ENCODE measurements at places on chromosomes 12 and 14. TPM values are rescaled to one million over a fixed set of nuclear protein-coding genes. Genes with fewer than 3 reads are reported as not detected.
A peak's percentile ranks its signal among the peaks of the same experiment; 100 is the strongest.

CISTR gene
- total RNA-seq = not detected

DDX24 gene
- total RNA-seq = 115 TPM

RNASE2 gene
- 1.0 TPM for total RNA-seq

- no peak for DNase-seq
Measured at GRCh38 chr12:54857406-54857805, 3.1 kb downstream of the MUCL1 start.

DNA sequence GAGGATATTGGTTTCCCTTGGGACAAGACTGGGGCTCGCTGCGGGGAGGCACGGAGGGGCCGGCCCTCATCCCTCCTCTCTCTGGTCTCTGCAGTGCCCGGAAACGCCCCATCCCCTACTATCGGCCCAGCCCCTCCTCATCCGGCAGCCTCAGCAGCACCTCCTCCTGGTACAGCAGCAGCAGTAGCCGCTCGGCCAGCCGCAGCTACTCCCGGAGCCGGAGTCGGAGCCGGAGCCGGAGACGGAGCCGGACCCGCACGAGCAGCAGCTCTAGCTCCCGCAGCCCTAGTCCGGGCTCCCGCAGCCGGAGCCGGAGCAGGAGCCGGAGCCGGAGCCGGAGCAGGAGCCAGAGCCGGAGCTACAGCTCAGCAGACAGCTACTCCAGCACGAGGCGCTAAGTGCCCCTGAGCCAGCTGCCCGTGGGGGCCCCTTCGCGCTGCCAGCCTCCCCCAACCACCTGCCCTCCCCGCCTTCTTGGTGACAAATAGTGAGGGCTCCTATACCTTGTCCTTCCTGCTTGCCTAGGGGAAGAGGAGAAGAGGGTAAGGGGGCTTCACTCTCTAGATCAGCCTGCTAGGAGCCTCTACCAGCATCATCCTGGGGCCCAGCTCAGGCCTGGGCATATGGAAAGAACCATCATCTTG lies 22.2 kb upstream of the HSPB8 start:
- no peak for DNase-seq

RNASE7 gene
- not detected for total RNA-seq

DNA sequence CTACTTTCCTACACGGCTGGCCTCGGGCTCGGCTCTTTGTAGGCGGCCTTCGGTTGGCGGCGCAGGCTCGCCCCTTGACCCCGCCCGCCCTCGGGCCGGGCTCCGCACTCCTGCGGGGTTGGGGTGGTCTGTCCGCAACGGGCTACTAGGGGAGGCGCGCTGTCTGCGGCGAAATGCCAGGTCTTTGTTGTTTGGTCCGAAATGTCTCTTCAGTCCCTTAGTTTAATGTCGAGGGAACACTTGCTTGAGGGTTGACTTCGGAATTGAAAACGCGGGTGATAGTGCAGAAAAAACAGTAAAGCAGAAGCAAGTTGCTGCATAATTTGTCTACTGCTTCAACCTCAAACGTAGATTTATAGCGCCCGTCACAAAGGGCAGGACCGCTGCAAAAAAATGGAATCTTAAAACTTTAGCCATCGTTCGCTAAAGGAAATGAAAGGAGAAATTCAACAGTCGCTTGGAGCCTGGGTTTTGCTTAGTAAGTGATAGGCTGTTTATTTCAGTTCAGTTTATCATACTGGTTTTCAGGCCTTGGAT lies 390 bp downstream of the JKAMP start:
- DNase-seq = no peak

- DNase-seq = no peak
Measured at GRCh38 chr14:101234999-101235334, 326.3 kb upstream of the DIO3 start.

DNA sequence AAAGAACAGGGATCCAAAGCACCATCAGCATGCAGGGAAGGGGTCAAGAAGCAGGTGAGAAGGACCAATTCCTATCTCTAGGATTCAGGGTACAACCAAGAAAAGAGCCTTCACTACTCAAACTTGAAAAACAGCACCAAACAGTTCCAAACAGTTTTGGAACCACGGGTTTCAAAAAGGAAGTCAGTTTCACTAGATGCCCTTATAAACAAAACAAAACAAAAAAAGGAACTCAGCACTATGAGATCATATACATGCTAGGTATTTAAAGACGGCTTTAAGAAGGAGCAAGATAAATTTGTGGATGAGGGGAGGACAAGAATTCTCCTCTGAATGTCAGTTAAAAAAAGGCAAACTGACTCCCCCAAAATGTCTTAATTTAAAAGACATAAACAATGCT lies 6.0 kb downstream of the INSM2 start:
- DNase-seq = no peak

DNA sequence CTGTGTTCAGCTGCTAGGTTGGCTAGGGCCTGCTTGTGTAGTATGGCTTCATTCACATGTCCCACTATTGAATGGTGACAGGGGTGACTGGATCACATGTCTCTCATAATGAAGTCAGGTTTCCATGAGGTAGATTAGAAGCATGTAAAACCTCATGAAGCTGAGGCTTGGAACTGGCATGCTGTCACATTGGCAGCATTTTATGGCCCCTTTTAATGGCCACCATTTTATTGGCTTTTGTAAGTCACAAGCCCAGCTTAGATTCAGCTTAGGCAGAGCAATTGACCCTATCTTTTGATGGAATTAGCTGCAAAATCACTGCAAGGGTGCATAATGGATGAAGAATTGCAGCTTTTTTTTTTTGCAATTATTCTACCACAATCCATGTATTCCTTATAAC lies 583.5 kb downstream of the MED13L start:
- DNase-seq = no peak

- no peak for DNase-seq
Measured at GRCh38 chr14:89324501-89325298, 92.3 kb downstream of the FOXN3 start.

GRCh38 chr12:76137606-76138005 lies 53.1 kb upstream of the NAP1L1 start:
- no peak for DNase-seq

RAD9B gene
- total RNA-seq = 8.4 TPM

PDZRN4 gene
- 3.0 TPM for total RNA-seq

- no peak for DNase-seq
Measured at GRCh38 chr14:104037903-104038302, 47.6 kb upstream of the ASPG start.

DNA sequence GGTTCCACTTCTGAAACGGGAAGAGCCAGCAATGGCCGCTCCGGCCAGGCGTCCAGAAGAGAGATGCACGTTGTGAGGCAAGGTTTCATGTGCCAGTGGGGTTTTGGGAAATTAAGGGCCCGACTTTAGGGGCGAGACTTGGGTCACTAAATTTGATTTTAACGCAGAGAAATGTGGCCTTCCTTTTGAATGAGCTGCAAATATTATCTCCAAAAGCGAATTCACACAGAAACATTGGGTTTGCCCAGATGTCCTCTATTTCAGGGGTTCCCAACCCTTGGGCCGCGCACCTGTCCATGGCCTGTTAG lies 2.3 kb upstream of the RNASE4 start:
- no peak for DNase-seq

- DNase-seq = no peak
Measured at GRCh38 chr14:88842414-88842813, 18.0 kb downstream of the TTC8 start.

B3GNT4 gene
- not detected for total RNA-seq

ARHGAP9 gene
- total RNA-seq = 8.1 TPM

TAS2R9 gene
- not detected for total RNA-seq

- no peak for DNase-seq
Measured at GRCh38 chr12:21539797-21540196, 13.7 kb downstream of the SPX start.

- no peak for DNase-seq
Measured at GRCh38 chr12:99374023-99374422, 273.5 kb upstream of the GARIN6 start.

GRCh38 chr12:125518074-125518473 lies 452.8 kb downstream of the AACS start:
- no peak for DNase-seq

GRCh38 chr14:89029961-89030694 lies 205.7 kb downstream of the TTC8 start:
- DNase-seq = no peak

TOMM20L gene
- not detected for total RNA-seq

DNA sequence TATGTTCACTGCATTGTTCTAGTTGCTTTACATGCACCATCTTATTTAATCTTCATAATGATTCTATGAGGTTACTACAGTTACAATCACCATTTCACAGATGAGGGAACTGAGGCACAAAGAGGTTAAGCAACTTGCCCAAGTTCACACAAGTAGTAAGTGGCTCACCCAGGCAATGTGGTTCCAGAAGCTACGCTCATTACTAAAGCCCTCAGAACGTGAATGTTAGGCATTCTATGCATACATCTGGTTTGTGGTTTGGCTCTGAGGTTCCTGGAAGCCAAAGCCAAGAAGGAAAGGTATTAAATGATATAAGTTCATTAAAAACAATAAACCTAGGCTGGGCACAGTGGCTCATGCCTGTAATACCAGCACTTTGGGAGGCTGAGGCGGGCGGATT lies 14.4 kb upstream of the VRTN start:
- no peak for DNase-seq

- DNase-seq = no peak
Measured at GRCh38 chr14:105495101-105495989, 4.3 kb downstream of the TEDC1 start.

DNA sequence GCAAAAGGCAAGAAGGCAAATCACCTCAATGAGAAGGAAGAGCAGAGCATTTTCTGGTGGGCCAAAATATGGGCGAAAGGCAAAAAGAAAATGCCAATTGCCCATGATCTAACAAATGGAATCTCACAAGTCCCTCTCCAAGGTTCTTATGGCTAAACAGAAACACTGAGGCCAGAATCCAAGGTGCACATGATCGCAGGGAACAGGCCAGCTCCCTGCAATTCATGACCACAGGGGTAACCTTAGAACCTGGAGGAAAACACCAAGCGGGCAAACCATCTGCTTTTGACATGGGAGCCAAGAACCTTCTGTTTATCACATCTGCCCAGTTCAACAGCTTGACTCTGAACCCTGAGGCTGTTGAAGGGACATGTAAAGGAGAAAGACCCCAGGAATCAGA lies 60.0 kb downstream of the NT5DC3 start:
- no peak for DNase-seq

- no peak for DNase-seq
Measured at GRCh38 chr12:98799822-98800221, 154.7 kb downstream of the APAF1 start.

ARPC3 gene
- total RNA-seq = 132 TPM

ANKRD52 gene
- 0.88 TPM for total RNA-seq

SLC7A7 gene
- 2.8 TPM for total RNA-seq

KCNJ8 gene
- total RNA-seq = 19.0 TPM

DNA sequence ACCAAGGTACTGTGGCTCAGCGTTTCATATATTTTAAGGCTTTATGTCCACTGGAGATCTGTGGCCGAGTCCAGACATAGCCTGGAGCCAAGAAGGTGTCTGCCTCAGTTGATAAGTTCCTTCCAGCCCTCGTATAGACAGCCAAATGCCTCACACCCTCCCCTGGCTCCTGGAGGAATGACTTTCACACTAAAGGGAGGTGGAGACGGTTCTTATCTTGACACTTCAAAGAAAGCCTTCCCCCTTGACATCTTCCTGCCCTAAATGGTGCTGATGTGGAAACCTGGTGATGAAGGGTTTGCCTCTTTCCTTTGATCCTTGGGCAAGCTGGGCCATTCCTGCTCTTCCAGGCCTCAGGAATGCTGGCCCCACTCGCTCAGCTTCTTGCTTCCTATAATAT lies 474.8 kb upstream of the TBX3 start:
- no peak for DNase-seq

LRRC43 gene
- total RNA-seq = not detected

DNA sequence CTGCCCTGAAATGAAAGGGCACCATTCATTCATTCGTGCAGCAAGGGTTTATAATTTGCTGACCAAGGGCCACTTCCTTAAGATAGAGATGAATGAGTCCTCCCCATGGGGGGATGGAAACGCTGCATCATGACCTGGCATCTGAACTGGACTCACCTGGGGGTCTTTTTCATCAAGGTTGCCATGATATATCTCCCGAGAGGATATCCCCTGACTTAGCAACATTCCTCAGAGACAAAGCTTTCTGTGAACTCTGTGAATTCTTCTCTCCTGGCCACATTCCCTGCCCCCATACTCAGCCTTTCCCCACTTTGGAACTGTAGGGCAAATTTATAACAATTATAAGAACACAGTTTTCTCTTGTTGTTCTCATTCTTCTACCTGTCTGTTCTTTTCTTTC lies 30.8 kb downstream of the SRRM4 start:
- DNase-seq = no peak

GRCh38 chr12:129873833-129874208 lies 30.0 kb downstream of the TMEM132D start:
- no peak for DNase-seq

DNA sequence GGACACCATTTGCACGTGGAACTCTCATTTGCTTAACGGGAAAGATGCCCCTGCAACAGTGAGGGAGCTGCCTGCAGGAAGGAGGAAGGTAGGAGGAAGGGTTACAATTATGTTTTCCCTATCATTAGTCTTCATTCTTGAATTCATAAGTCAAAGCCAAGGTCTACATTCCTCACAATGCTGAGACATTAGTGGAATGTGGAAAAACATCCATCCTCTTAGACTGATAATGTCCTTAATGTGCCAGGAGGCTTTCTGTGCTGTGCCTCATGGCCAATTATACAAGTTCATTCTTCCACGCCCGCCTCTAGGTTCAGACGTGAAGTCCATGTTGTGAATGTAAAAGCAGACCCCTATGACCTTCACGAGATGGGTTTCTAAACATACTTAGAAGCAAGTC lies 1212.4 kb upstream of the TMEM132C start:
- DNase-seq = no peak

DNA sequence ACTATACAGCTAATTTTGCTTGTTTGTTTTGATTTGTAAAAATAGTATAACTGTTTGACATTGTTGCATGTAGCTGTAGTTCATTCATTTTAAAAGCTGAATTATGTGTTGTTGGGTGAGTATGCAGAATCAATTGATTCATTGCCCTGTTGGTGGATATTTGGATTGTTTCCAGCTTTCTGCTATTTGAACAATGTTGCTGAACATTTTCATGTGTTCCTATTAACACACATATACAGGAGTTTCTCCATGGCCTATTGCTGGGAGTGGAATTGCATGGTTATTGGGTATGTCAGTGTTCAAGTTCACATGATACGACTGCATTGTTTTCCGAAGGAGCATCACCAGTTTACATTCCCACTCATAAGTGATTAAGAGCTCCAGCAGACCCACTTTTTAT lies 75.3 kb downstream of the SRGAP1 start:
- no peak for DNase-seq

DNA sequence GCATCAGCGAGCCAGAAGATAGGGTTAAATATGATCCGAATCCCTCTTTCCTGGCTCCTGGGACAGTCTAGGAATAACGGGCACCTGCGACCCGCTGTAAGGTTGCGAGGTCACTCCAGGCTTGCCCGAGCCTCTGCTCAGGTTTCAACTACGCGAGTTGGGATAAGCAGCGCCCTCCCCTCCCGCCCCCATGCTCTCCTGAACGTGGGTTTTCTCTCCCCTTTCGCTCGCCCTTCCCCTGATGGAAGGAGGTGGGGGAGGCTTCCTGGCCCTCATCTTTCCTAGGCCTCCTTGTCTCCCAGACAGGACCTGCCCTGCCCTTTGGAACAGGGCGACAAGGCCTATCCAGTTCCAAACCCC lies 753 bp upstream of the ATP5MC2 start:
- peak; percentile 68 for DNase-seq

Measured in uterus (tissue), 4 donors.